ENCODE measurements at places on chromosomes 7 and 10.

- DNase-seq, result no peak
Measured at GRCh38 chr7:140039896-140040295, 22.9 kb downstream of the PARP12 start.

- no peak for DNase-seq
Measured at GRCh38 chr10:87603196-87603595, 56.5 kb upstream of the PAPSS2 start.

DNA sequence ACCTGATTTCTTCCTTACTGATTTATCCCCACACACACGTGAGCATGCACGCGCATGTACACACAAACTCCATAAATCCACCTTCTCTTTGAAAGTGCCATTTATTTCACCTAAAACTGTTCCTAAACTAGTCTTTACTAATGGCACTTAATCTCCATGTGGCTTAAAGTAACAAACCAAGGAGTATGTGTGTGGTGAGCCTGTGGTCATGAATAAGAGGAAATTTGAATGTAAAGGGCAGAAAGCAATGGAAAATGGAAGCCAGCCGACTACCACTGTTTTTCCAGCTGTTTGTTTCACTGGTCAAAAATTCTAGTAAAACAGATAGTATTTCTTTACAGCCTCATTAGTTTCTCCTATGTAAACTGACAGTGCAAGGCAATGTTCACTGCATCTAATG is 23.8 kb downstream of the SEMA3C start:
- no peak for DNase-seq

GRCh38 chr7:27151341-27151930 is 947 bp downstream of the HOXA3 start:
- no peak for DNase-seq

DNA sequence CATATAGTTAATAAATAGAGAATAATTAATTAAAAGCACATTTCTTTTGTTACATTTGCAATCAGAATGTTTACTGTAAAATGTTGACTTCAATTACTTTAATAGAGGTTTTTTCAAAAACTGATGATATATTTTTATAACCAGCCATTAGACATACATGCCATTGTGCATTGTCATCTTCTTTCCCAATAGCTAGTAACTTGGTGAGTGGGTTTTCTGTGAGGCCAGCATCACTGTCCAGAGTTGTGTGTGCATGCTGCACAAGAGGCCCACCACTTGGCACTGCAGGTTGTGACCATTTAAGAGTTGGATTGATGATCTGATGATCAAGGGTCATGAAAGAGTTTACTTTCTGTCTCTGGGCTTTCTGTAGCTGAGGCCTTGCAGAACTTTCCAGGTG is 46.5 kb downstream of the TFEC start:
- DNase-seq, result no peak
